Cortex of kidney (tissue), 1 donor: ENCODE measurements at places on chromosomes 1 and 21.

GRCh38 chr1:26838474-26839338, 12.2 kb downstream of the ZDHHC18 start:
- DNase-seq, result no peak

- no peak for DNase-seq
These were observed 42.3 kb downstream of the AZIN2 start for GRCh38 chr1:33123266-33123665.

DNA sequence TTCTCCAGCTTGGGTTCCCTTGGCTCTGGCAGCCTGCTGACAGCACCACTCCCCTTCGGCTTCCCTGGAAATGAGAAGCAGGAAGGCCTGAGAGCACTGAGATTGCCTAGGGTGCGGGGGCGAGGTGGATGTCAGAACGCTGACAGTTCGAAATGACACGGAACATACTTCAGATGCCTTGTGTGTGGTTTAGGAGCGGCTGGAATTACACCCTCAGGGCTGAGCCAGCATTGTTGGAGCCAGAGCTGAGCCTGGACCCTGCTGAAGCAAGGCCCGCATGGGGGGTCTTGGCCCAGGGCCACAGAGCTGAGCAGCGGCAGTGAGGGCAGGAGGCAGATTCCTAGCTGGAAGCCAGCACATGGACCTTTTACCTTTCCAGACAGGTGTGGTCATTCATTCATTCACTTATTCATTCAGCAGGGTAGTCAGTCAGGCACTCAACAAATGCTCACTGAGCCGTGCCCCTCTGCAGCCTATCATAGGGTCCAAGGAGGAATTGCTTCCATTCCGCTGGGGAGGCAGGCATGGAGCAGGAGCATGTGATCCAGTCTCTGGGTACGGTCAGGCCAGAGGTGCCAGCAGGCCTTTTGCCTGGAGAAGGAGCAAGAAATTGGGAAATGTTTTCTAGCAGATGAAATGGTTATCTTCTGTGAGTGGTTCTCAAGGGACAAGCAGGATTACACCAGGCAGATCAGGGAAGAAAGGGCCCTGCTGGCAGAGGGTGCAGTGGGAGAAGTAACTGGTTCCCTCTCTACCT, 6.6 kb upstream of the FOXE3 start:
- no peak for DNase-seq

GRCh38 chr1:98410082-98410481, 251.4 kb upstream of the SNX7 start:
- DNase-seq, result no peak

DNA sequence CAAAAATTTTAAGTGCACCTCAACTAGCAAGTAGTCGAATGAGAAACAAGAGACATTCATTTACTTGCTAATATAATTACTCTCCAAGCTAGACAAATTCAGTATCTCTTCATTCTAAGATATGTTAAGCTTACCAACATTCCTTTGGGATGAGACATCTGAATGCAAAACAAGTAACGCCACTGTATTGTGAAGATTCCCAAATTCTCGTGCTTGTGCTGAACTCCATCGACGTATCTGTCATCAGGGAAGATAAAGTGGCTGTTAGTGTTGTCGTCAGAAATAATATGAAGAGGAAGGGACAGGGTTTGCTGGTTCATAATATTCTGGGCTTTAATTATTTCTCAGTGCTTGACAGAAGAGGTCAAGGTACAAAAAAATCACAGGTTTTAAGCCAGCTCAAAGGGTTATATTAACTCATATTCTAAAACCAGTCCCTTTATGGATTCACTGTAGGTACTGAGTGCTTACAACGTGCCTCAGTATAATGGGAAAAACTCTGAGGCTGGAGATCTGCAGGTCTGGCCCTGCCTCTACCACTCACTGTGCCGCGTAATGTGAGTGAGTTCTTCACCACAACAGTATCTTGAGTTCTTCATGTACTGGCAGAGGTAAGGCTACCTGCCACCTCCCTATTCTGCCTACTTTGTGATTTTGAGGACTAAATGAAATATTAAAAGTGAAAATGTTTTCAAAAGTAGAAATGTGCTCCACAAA, 42.0 kb downstream of the PCSK9 start:
- DNase-seq, result no peak

GRCh38 chr1:19156676-19157075, 53.4 kb downstream of the UBR4 start:
- DNase-seq, result no peak

- no peak for DNase-seq
These were observed 40.0 kb downstream of the LHX8 start for GRCh38 chr1:75174031-75174760.

GRCh38 chr1:54291276-54292001, 91.5 kb downstream of the MRPL37 start:
- DNase-seq, result no peak

DNA sequence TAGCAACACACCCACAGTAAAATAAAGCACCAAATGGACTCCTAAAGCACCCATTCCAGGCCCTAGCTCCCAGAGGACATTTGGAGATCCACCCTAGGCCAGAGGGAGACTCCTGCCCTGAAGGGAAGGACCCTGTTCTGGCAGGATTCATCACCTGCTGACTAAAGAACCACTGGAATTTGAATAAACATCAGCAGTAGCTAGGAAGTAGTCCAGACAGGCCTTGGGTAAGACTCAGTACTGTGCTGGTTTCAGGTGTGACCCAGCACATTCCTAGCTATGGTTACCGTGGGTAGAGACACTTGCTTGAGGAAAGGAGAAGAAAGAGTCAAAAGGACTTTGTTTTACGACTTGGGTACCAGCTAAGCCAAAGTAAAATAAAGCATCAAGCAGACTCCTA, 92.7 kb upstream of the LRRC7 start:
- DNase-seq, result no peak

DNA sequence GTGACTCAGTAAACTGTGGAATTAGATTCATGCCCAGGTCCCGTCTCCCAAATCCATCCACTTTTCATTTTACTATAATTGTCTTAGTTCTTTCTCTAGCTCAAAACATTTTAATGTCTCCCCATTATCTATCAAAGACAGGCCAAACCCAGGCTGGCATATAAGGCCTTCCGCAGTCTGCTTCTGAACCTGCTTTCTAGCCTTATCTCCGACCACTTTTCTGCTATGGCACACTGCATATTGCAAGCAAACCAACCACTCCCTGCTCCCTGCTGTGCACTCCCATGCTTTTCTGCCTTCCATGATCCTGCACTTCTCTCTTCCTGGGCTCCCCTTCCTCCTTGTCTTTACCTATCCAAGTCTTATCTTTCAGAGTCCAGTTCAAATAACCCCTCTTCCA, 17.3 kb upstream of the PIGM start:
- no peak for DNase-seq

- DNase-seq, result no peak
These were observed 22.0 kb downstream of the EIF2B3 start for GRCh38 chr1:44964396-44964795.

GRCh38 chr1:241828463-241829021, 19.5 kb upstream of the EXO1 start:
- DNase-seq, result no peak

GRCh38 chr21:35048706-35049617, at the start of gene RUNX1:
TSS of gene RUNX1 (minus strand) at chr21:35049302.
- DNase-seq, result no peak
